ENCODE measurements at places on chromosomes 3 and 15. TPM values are rescaled to one million over a fixed set of nuclear protein-coding genes. Genes with fewer than 3 reads are reported as not detected.

GORASP1 gene
- total RNA-seq, result 41.6 TPM

DNA sequence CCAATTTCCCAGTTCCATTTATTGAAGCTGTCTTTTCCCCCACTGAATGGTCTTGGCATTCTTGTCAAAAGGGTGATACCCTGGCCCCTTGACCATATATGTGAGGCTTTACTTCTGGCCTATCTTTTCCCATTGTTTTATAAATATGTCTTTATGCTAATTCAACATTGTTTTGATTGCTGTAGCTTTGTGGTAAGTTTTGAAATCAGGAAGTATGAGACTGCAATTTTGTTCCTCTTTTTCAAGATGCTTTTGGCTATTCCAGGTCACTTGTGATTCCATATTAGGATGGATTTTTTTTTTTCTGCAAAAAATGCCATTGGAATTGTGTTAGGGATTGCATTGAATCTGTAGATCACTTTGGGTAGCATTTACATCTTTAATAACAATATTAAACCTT, 141.2 kb upstream of the MANF start:
- no peak for DNase-seq

DNA sequence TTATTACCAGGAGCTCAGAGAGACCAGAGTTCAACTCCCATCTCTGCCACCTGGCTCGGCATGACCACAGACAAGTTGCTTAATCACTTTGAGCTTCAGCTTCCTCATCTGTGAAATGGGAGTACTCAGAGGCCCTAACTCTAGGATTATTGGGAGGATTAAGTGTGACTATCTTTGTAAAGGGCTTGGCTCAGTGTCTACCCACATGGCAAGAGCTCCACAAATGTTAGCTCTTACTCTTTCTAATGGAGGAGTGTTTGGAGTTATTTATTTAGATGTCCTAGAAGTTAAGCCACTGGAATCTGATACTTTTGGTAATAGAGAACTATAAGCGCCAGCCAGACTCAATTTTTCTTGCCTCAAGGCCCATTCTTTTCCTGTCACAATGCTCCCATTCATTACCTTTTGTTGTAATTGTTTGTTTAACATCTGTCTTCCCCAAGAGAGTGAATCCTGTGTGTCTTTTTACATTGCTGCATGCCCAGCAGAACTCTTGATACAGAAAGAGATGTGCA, 12.3 kb upstream of the LMCD1 start:
- DNase-seq, result no peak

GRCh38 chr3:42439261-42440115, 29.1 kb upstream of the LYZL4 start:
- DNase-seq, result no peak

DNA sequence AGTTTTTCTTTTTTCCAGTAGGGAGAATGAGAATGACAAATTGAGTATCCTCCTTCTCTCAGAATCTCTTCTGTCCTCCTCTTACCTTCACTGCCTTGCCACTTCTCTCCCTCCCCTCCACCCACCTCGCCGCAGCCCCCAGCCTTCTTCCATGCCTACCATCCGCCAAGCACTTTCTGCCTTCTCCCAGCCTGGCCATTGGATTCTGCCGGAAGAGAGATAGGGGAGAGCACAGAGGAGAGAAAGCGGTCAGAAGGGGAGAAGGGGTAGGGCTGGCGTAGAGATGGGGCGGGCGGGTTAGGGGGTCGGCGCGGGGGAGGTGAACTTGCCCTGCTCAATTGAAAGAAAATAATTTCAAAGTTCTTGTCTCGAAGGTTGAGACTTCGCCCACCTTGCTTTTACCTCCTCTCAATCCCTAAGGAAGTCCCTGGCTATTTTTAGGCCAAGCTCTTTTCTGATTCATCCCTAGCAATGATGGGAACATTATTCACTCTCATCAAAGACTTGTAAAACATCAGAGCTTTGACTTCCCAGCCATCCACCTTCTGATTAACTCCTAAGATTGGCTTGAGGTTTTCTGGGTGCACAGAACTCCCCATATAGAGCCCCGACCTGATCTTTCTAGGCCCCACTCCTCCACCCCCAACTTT, 811 bp downstream of the C3orf52 start:
- no peak for DNase-seq

- no peak for DNase-seq
These were observed 91.0 kb upstream of the MBNL1 start for GRCh38 chr3:152177757-152178156.

DNA sequence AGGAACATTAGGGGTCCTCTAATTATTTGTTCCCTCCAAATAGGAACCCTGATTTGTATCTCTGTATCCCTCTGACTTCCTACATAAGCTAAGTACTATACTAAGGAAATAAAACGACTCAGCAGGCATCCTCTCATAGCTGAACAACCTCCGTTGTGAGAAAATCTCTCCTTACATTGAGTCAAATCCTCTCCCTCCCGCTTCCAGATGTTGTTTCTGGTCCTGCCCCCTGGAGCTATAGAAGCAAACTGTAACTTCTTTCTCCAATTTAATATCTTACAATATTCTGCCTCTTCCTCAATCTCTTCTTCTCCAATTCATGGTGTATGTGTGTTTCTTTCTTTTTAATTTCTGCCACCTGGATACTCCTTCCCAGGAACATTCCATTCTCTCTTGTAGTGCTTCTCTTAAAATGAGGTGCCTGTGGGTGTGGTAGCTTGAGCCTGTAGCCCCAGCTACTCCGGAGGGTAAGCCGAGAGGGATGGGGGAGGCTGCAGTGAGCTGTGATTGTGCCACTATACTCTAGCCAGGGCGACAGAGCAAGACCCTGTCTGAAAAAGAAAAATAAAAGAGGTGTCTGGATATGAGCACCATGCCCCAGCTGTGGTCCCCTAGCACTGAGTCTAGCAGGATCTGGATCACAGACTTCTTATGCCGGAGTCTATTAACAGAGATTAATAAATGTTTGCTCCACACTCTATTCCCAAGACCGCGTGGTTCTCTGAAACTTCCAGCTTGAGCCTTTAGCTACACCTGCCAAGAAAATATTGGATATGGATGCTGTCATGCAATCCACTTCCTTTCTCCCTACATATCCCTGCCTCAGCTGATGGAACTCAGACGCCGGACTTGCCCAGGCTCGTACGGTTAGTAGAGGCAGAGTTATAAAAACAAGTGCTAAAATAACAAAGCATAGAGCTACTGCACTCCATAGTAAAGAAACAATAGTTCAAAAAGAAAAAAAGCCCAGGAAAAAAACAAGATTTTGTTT, 42.9 kb upstream of the NEO1 start:
- no peak for DNase-seq

DNA sequence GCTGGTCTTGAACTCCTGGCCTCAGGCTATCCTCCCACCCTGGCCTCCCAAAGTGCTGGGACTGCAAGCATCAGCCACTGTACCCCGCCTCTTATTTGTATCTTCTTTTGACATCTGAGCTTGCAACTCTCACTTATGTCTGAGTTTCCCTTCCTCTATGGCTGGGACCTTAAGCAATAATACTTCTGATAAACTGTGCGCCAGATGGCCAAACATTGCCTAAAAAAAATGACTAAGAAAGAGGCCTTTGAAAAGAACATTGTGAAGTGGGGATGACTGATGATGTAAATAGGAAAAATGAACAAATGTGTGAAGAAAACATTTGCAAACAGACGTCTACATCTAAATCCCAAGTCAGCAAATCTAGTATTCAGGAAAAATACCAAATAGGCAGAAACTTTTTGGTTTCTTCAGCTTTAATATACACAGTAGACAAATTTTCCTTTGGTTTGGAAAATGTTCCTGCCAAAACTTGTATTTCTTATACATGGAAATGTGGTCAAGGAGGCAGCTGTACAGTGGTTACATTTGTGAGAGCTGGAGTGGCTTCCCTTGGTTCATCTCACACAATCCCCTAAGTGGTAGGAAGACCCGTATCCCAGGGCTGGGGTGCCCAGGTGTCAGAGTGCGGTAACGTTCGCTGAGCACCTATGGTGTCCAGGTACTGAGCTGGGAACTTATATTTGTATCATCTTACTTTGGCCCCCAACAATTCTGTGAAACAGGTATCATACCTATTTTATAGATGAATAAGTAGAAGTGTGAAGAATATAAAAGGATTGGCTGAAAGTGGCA, 11.6 kb upstream of the TFRC start:
- DNase-seq, result no peak

CHRNA5 gene
- 1.3 TPM for total RNA-seq

DNA sequence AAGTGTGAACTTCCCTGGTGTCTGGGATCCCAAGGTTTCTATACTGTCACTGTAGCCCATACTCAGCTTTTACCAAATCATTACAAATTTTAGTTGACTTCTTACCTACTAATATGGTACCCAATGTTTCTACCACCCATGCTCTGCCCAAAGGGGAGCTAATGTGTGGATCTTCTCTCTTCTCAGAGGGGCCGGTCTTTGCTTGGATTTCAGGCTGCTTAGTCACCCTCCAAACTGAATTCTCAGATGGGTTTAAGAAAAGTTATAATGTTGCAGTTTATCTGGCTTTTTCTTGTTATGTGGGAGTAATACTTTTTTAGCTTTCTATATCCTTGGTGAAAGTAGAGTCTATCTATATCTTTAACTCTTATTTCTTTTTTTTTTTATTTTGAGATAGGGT, 67.1 kb upstream of the AKAP13 start:
- no peak for DNase-seq

GRCh38 chr15:67303490-67304363, 49.1 kb downstream of the IQCH start:
- no peak for DNase-seq

DNA sequence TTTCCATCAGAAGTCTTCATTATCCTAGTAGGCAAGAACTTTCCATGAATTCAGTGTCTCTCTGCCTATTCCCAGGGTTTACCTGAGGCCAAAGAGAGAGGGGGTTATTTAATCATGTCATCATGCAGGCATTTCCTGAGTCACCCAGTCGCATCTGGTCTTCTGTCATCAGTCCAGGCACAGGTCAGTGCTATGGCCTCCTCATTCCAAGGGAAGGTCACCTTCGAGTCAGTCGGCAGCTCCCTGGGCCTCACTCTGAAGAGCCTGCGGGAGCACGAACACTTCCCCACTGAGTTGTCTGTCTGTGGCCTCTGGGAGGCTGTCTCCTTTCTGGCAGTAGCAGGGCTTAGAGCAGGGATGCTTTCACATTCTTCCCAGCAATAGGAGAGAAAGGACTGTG, 26.2 kb upstream of the LRTM1 start:
- DNase-seq, result no peak

DNA sequence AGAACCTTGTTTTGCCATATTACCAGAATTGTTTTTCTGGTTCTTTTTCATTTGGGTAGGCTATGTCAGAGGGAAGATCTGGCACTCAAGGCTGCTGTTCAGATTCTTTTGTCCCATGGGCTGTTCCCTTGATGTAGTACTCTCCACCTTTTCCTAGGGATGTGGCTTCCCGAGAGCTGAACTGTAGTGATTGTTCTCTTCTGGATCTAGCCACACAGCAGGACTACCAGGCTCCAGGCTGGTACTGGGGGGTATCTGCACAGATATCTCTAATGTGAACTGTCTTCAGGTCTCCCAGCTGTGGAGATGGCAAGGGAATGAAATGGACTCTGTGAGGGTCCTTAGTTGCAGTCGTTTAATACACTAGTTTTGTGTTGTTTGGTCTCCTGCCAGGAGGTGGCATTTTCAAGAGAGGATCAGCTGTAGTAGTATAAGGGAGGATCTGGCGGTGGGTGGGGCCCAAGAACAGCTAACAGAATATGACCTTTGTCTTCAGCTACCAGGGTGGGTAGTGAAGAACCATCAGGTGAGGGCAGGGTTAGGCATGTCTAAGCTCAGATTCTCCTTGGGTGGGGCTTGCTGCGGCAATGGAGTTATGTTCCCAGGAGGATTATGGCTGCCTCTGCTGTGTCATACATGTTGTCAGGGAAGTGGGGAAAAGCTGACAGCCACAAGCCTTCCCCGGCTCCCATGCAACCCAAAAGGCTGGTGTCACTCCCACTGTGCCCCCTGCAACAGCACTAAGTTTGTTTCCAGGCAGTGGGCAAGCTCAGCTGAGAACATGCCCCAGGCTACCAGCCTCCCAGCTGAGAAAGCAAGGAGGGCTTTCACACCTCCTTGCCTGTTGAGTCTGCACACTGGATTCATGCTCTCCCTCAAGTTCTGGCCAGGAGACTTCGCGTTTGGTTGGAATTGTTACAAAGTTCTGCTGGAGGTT, 252.5 kb downstream of the ISL2 start:
- no peak for DNase-seq

DNA sequence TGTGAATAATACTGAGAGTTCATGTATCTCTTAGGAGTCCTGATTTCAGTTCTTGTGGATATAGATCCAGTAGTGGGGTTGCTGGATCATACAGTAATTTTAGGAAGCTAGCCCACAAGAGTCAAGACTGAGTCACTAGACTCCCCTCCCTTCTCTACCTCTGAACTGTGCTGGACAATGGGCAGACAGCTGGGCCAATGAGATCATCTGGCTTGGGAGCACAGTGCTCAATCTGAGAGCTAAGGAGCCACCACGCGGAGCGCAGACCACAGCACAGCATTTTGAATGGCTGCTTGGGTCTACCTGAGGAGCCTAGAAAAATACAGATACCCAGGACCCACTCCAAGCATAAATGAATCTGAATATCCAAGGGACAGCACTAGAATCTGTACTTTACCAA, 32.5 kb downstream of the WNT5A start:
- no peak for DNase-seq

DNA sequence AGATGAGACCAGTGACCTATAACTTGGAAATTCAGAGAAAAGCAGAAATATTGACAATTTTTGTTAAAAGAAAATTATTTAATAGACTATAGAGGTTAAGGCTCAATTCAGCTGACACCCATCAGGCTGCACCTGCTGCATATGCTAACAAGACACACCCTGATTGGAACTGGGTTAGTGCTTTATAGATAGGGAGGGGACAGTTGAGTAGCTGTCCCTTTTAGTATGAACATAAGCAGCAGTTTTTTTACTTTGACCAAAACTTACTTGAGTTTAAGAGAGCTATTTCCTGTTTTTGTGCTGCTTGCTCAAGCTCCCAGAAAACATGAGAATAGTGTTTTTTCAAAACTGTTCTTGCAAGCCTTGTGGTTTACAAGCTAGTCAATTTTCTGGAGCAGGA, 292.6 kb downstream of the LRRC3B start:
- no peak for DNase-seq

DNA sequence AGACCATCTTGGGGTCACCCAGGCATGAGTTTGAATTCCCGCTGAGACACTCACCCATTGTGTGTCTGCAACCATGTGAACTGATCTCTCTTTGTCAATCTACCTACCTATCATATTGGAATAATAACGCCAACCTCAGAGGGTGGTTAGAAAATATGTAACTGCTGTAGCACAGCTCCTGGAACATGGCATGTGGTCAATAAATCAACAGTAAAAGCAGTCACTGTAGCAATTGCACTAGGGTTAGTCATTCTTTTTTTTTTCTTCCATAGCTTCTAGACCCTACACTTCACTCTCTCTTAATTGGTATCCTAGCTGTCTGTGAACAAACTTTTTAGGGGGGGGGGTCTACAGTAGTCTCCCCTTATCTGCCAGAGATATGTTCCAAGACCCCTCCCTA, 64.2 kb upstream of the SLCO2A1 start:
- no peak for DNase-seq

- DNase-seq, result peak; percentile 15
These were observed at the start of gene TRIM71 for GRCh38 chr3:32817558-32818228. Gene TRIM71, plus strand, starts transcription at chr3:32817997. Its CDS starts 84 bp downstream, at chr3:32818081.

GRCh38 chr3:17339132-17339575, 403.3 kb downstream of the TBC1D5 start:
- DNase-seq, result no peak
